Sigmoid colon (tissue), 7 donors: ENCODE measurements at places on chromosomes 7 and 10. TPM values are rescaled to one million over a fixed set of nuclear protein-coding genes. Genes with fewer than 3 reads are reported as not detected.

Gene PPP1R3A
- not detected for polyA plus RNA-seq

Gene CYP3A7
- polyA plus RNA-seq = 0.10 TPM

Gene OPALIN
- polyA plus RNA-seq = not detected

Gene SLC26A4
- 0.60 TPM for polyA plus RNA-seq

- DNase-seq = no peak
Measured at GRCh38 chr10:81759111-81759510, 115.9 kb upstream of the NRG3 start.

GRCh38 chr7:80614851-80615271 is 23.6 kb upstream of the CD36 start:
- DNase-seq = no peak

GRCh38 chr7:91398341-91398740 is 134.1 kb downstream of the FZD1 start:
- no peak for DNase-seq

- no peak for DNase-seq
Measured at GRCh38 chr10:51920672-51921071, 221.3 kb upstream of the CSTF2T start.

DNA sequence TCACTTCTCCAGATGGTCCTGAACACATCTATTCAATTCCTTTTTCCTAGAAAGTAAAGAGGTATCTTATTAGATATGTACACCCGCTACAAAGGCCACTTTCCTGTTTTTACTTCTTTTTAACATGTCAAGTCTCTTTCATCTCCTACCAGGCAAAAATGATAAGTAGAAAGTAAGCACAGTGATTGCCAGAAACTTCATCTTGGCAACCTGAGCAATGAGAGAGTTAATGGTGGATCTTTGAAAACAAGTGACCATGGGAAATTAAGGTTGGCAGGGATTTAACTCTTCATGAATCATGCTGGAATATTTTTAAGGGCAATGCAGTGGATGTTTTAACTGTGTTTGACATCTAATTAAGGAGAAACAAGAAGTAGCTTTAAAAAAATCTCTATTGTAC is 2.7 kb downstream of the SEMA3A start:
- DNase-seq = no peak

GRCh38 chr10:11673346-11674280 is 62.2 kb upstream of the USP6NL start:
- DNase-seq = no peak

DNA sequence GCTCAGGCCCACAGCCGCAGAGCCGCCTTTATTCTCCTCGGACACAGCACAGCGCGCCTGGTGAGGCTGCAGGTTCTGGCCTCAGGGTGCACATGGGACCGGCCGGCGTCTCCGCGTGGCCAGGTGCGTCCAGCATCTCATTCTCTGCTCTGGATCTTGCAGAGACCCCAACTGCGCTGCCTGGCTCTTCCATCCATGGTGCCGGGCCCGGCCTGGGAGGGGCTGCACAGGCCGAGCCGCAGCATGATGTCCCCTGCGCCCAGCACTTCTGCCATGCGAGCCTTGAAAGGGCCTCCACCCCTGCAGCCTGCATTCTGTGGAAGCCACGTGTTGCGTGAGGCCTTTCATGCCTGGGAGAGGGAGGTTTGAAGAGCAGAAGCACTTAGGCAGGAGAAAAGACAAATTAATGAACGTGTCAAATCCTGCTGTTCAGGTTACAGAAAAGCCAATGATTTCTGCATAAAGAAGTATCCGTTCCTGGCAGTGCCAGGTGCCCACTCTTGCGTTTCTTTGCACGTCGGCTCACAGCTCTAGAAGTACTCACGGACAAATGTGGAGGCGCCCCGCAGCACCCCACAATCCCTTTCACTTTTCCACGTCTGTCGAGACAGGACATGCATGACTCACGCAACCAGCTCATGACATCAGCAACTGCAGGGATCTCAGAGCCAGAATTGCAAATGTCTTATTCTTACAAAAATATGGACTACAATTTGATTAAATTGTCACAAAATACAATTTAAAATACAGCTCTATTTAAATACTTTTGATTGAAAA is 571.4 kb downstream of the DNAJB6 start:
- no peak for DNase-seq
